ENCODE measurements at places on chromosomes 1 and 21.
A peak's percentile ranks its signal among the peaks of the same experiment; 100 is the strongest.

DNA sequence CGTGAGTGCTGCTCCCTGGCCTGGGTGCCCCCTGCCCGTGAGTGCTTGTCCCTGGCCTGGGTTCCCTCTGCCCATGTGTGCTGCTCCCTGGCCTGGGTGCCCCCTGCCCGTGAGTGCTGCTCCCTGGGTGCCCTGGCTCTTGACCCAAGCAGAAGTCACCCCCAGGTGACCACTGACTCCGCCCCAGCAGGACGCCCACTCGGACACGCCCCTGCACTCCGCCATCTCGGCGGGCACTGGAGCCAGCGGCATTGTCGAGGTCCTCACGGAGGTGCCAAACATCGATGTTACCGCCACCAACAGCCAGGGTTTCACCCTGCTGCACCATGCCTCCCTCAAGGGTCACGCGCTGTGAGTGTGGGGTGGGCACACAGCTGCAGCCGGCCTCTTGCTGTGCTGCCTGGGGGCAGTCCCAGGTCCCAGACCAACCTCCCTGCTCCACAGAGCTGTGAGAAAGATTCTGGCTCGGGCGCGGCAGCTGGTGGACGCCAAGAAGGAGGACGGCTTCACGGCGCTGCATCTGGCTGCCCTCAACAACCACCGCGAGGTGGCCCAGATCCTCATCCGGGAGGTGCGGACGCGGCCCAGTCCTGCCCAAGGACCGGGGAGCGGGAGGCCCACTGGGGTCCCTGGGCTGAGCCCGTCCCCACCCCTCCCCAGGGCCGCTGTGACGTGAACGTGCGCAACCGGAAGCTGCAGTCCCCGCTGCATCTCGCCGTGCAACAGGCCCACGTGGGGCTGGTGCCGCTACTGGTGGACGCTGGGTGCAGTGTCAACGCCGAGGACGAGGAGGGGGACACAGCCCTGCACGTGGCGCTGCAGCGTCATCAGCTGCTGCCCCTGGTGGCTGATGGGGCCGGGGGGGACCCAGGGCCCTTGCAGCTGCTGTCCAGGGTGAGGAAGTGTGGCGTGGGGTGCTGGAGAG is 3.9 kb upstream of the MMP23B start:
- no peak for DNase-seq

- DNase-seq, result no peak
Observed at GRCh38 chr1:51378871-51379270, 48.5 kb upstream of the TTC39A start.

DNA sequence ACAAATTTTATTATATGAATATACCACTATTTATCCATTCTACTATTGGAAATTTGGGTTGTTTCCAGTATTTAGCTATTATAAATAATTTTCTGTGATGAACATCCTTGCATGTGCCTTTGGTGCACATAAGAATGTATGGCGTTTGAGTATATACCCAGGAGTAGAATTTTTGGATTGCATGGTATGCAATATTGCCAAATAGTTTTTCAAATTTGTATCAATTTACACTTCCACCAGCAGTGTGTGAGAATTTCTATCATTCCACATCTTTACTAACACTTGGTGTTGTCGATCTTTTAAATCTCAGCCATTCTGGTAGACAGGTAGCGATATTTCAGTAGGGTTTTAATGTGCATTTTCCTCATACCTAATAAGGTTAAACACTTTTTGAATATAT is 9.2 kb upstream of the FNBP1L start:
- DNase-seq, result no peak

DNA sequence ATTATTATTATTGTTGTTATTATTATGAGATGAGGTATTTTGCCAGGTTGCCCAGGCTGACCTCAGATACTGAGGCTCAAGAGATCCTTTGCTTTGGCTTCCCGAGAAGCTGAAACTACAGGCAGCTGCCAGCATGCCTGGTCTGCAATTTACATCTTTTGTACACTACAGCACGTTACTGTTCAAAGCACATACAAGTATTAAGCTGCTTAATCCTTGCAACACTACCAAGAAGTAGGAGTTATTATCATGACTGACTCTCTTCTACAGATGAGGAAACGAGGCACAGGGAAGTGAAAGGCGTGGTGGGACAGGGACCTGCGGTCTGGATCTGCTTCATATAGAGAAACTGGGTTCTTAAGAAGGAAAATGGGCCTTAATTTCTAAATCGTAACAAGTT is 11.6 kb downstream of the ERG start:
- DNase-seq, result no peak

- DNase-seq, result no peak
Observed at GRCh38 chr1:112937070-112937469, 18.9 kb downstream of the SLC16A1 start.

DNA sequence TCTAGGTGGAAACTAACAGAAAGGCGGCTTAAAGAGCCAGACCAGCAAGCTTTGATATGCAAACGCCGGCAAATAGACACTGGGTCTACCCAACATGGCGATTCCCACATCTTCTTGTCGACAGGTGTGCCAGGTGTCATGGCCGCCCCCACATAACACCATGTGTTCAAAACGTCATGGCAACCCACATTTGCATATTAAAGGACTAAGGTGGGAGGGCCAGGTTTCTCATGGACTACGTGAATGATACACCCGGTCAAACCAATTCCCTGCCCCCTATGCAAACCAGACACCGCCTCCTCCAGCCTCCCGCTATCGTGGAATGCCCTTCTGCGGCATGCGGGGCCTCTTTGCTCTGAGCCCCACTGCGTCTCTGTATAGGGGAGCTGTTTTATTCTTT is 41.3 kb downstream of the ICOSLG start:
- DNase-seq, result no peak

GRCh38 chr1:207659545-207660153 is 14.7 kb downstream of the CR1L start:
- DNase-seq, result no peak

- no peak for DNase-seq
Observed at GRCh38 chr1:154442006-154442740, 37.0 kb downstream of the IL6R start.

- DNase-seq, result no peak
Observed at GRCh38 chr1:201404055-201404454, 4.9 kb upstream of the LAD1 start.

DNA sequence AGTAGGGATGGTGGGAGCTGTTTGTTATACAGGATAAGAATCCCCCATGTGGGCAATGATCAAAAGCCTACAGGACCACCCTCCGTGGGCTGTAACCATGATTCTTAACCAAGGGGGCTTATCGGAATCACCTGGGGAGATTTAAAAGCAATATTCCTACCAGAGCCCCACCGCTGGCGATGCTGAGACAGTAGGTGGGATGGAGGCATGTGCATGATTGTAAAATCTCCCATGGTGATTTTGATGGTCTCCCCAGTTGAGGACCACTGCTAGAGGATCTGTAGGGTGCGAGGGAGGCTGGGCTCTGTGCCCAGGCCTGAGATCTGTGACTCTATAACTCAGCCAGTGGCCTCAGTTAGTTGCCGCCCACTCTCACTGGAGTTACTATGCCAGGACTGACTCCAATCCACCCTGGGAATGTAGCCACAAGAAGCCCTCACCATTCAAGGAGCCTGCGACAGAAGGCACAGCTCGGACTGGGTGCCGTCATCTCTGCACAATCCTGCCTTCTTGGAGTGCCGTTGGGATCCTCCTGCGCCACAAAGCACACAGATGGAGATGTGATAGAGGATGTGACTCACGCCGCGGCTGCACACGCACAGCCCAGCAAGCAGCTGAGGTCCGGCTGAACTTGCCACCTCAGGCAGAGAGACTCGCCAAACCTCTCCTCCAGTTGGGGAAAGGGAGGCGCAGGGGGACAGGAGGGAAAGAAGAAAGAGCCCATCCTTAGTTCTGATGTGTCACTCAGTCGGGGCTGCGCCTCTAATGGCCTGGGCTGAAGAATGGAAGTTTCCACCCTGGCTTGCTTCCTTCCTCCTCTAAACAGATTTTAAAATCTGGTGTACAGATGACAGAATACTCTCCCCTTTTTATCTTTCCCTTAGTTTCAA is 26.5 kb downstream of the AKNAD1 start:
- no peak for DNase-seq

DNA sequence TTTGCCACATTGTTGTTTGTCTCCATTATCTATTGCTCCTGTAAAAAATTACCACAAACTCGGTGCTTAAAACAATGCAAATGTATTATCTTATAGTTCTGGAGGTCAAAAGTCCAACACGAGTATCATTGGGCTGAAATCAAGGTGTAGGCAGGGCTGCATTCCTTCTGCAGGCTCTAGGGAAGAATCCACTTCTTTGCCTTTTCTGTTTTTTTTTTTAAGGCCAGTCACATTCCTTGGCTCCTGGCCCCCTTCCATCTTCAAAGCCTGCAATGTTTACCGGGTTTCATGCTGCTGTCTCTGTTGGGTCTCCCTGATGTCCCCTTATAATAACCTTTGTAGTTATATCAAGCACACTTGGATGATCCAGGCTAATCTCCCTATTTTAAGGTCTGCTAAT is 212.7 kb downstream of the PTBP2 start:
- no peak for DNase-seq

DNA sequence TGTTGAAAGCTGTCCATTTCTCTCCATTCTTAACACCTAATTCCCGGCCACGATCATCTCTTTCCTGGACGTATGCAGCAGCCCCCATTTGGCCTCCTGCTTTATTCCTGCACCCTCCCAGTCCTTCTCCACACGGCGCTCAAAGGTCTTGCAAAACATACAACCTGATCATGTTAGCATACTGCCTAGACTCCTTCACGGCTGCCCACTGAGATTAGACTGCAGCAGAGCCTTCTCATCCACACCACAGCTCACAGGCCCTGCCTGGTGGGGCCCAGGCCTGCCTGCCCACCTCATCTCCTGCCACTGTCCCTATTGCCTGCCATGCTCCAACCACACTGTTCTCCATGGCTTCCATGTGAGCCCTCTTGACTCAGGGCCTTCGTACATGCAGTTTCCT is 2.7 kb downstream of the GOLT1A start:
- no peak for DNase-seq

GRCh38 chr1:47477595-47478080 is 39.8 kb downstream of the FOXD2 start:
- no peak for DNase-seq

DNA sequence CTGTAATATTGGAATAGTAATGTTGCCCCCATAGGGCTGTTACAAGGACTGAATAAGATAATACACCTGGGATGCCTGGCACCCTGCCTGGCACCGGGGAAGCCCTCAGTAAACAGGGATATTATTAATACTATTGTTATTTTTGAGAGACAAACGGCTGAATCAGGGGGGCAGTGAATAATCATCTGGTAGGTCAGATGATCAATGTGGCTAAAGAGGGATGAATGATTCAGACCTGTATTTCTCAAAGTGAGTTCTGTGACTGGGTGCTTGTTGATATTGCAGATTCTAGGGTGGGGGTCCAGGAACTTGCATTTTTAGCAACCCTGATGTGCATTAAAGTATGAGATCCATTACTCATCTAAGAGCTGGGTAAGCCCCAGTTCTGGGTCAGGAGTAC is 46.2 kb upstream of the BCL10 start:
- DNase-seq, result no peak

DNA sequence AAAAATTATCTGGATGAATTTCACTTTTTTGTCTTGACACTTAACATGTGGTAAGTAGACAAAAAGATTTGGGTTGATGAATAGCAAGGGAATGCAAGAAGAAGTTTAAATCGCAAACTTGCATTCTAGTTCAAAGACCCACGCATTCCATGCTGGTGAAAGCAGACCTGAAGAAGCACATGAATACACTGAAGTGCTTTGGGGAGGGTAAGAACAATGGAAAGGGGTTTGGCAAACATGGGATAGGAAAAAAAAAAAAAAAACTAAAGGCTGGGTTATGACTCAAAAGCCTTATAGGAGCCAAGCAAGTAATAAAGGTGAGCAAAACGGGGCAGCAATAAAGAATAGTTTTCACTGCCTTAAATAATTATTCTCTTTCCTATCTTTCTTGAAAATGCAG is 450.2 kb downstream of the LMO4 start:
- DNase-seq, result no peak

DNA sequence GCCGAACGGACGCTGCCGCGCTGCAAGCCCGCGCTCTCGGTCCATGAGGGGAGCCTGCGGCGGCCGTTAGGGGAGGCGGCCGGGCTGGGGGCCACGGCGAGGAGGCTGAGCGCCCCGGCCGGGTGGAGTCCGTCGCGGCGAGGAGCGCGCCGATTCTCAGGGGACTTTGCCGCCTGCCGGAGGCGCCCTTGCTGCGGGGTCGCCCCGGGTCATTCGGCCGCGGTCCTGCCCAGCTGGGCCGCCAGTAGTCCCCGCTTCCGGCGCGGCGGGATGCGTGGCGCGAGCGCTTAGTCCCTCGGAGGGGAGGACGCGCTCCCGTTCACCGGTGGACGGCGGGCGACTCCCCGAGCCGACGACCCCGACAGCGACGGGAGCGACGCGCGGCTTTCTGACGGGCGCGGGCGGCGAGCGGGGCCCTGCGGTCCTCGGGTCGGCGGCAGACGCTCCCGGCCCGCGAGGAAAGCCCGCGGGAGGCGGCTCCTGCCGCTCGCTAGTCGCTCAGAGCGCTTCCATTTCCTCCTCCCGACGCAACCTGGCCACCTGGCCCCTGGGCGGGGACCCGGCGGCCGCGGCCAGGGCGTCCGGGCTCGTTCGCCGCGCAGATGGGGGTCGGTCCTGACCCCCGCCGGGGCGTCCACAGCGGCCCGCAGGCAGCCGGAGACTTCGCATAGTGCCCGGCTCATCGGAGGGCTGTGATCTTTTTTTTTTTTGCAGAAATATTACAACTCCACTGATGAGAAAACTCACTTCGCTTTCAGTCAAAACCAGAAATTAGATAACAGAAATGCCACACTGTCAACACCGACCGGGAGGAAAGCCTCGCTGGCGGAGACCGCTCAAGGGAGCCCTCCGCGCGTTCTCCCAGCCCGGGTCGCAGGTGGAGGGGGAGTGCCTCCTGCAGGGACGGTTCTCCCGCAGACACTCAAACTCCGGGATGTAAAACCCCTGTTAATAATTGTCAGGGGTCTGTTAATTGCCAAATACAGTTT is 641 bp upstream of the ZBTB21 start:
- DNase-seq, result peak; percentile 7

DNA sequence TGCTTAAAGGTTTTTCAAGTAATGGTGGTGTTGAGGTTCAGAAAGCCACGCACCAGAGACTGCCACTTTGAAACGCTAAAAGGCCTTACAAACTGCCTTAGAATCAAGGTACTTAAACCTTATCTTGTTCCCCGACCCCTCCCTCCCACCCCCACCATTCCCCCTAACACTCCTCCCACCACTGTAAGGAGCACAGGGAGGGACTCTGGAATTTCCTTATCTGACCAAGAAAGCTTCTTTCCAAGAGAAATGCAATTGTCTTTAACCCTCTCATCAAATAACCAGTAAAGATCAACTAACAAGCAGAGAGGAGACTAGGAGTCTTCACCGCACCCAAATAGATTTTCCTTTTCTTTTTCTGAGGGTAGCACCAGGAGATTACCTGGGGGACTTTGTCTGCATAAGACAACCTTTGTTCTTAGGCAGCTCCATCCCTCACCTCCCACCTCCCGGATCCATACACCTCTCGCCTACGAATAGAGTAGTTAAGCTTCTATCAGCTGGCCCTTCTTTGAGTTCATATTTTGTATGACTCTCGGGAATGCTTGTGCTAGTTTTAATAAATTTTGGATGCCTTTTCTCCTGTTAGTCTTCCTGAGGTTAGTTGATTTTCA is 137.7 kb upstream of the ADGRL2 start:
- no peak for DNase-seq

GRCh38 chr1:183129921-183130690 is 56.0 kb upstream of the LAMC2 start:
- DNase-seq, result no peak

- DNase-seq, result no peak
Observed at GRCh38 chr1:9843576-9843945, 19.8 kb upstream of the CLSTN1 start.

Data from CD4-positive, alpha-beta T cell treated with Interleukin-6 at 100 ng/mL for 8 hours (primary cell).